Ureter (tissue), 1 donor: ENCODE measurements at places on chromosomes 11 and 22.

DNA sequence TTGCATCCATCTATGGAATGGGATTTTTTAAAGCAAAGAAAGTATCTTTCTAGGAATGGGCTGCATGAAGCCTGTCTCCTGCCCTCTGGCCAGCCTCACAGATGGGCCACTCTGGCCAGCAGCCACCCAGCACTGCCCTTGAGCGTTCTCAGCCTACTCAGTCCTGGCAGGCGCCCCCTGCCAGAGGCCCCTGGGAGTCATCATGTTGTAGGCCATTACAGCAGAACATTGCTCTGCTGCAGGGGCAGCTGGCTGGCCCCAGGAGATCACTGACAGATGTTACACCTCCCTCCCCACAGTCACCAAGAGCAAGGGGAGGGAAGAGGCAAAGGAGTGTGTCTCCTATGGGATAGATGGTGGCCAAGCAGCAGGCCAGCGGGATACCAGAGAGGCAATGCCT is 363.7 kb downstream of the NXPE2 start:
- no peak for DNase-seq

GRCh38 chr11:72245263-72245816 is 1.4 kb upstream of the PHOX2A start:
- DNase-seq: no peak

DNA sequence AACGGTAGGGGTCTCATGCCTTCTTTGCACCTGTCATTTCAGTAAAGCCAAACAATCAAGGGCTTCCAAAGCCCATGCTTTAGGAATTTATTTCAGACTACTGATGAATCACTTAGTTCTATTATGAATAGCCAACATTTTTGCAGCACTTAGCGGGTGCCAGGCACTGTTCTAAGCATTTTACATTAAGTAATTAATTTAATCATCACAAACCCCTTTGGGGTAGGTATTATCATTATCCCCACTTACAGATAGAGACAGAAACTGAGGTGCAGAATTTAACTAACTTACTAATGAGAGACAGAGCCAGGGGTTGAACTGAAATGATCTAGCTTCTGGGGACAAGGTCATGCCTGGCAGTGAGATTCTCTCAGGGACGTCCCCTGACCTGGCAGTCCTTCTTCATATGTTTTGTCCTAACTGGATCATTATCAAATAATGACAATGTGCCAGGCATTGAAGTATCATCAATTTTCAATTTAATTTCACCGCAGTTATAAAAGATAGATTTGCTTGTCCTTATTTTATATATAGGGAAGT is 31.7 kb upstream of the NAV2 start:
- no peak for DNase-seq

DNA sequence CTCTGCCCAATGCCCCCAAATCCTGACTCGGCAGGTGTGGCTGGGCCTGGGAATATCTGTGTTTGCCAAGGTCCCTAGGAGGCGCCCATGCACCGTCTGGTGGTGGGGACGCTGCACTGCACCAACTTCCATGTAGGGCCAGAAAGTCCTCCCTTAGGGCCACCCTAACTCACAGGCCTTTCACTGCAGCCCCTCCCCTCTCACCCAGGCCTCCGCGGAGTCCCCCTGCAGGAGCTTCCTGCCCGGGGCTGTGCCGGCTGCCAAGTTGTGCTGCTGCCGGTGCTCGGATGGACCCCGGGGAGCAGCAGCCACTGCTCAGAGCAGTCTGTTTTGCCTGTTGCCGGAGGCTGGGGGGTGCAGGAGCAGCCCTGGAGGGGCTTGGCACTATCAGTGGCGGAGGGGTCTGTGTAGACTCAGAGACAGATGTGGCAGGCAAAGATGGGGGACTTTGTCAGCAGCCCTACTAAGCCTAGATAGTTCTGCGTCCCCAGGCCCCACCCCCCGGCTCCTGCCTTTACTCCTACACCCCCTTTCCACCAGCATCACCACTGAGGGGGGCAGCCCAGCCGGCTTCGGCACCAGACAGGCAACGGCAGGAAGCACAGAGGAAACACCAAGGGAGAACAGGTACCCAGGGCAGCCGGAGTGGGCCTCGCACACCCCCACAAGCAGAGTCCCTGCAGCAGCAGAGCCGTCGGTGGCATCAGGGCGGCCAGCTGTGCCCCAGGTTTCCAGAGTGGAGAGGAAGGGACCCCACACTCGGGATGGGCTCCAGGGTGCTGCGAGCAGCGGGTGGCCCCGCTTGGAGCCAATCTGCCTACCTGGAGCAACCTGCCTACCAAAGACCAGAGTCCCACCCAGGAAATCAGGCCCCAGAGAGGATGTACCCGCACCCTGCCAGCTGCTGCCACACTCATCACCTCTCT is 124.3 kb downstream of the TRIM29 start:
- DNase-seq: peak; percentile 55

GRCh38 chr11:2975594-2975993 is 16.5 kb downstream of the NAP1L4 start:
- no peak for DNase-seq

GRCh38 chr11:78213526-78214330 is 25.0 kb downstream of the USP35 start:
- DNase-seq: no peak

GRCh38 chr11:7523416-7524210 is 9.8 kb downstream of the PPFIBP2 start:
- DNase-seq: no peak
